Right atrium auricular region (tissue), 2 donors: ENCODE measurements at places on chromosomes 7 and 10. TPM values are rescaled to one million over a fixed set of nuclear protein-coding genes. Genes with fewer than 3 reads are reported as not detected.

DNA sequence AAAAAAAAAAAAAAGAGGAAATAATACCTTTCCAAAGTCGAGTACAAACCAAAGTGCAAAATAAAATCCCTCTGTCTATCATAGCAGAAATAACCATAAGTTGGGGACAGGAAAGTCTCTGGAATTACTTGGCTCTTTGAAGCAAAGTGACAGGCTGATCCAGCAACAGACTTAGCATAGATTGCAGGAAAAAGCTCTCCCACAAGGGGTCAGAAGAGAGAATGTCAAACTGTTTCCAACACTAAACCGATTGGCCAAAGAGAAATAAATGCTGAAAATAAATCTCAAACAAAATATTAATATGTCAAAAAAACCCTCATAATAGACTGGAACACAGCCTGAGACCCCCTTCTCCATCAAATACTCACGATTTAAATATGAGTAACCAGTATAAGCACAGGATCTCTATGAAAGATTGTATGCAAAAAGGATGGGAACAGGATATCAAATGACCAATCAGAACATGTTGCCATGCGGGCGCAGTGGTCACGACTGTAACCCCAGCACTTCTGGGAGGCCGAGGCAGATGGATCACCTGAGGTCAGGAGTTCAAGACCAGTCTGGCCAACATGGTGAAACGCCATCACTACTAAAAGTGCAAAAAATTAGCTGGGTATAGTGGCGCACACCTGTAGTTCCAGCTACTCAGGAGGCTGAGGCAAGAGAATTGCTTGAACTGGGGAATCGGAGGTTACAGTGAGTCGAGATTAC lies 1000.7 kb upstream of the LRRN3 start:
- DNase-seq, result no peak

DNA sequence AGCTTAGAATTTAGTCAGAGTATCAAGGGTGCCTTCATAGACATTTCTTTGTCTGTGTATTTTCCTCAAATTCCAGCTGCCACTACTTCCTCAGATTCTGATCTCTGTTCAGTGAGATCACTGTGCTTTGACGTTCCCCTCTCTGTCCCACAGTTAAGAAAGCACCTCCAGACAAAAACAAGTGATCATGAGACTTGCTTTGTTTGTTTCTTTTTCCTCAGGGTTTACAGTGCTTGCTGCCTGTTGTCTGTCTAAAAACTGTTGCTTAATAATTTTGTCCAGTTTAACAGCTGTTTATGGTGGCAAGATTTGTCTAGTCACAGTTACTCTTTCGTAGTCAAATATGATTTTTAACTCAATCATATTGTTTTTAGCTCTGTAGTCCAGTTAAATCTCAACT lies 29.1 kb downstream of the TRUB1 start:
- no peak for DNase-seq

- DNase-seq, result no peak
These were observed 22.3 kb downstream of the RAB19 start for GRCh38 chr7:140426130-140426529.

GRCh38 chr7:132034748-132035416 lies 478.5 kb upstream of the PODXL start:
- DNase-seq, result no peak

DNA sequence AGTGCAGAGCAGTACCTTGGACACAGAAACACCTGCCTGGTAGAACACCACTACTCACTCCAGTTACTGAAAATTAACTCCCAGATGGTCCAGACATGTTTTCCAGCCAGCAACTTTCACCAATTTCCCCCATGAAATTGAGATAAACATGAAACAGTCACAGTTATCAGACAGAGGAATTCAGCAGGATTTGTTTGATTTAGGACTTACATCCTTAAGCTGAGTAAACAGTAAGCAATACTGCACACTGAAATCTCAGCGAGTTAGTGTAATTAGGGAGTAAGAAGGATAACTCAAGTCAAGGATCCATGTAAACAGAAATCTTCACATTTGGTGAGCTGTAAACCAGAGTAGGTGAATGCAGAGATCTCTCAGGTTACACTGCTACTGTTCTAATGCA lies 353.5 kb downstream of the ELMO1 start:
- no peak for DNase-seq

DNA sequence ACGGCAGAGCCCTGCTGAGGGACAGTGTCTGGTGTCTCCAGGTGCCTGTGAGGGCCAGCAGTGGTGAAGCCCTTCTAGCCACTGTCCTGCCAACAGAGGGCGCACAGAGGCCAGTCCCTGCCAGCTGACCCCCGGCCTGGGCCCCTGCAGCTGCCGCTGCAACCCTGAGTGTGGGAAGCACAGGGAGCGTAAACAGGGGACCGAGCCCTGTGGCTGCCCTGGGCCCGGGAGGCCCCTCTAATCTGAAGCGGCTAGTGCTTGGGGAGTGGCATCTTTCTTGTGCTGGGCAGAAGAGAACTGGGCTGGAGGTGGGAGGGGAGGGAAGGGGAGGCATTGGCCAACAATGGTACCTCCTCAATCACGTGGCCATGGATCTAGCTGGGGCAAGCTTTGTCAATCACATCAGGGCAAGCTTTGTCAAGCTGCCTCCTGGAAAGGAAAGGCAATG lies 34.6 kb downstream of the TRIM8 start:
- DNase-seq, result no peak

Gene CFAP69
- 1.2 TPM for total RNA-seq

Gene GALNT11
- 28.6 TPM for total RNA-seq
